ENCODE measurements at places on chromosomes 5 and 9. TPM values are rescaled to one million over a fixed set of nuclear protein-coding genes. Genes with fewer than 3 reads are reported as not detected.

GRCh38 chr5:74516211-74516636 lies 124.3 kb downstream of the ENC1 start:
- H3K36me3 ChIP-seq = no peaks in the 10 kb centered on the region
- peaks cover 29% of the 10 kb centered on the region for H3K4me1 ChIP-seq
- no peak overlapping the region for H3K27ac ChIP-seq
- no peaks in the 10 kb centered on the region for H3K27me3 ChIP-seq

The ATP6V1G1 gene
- total RNA-seq = 110 TPM

The AGXT2 gene
- not detected for total RNA-seq

- no peaks in the 10 kb centered on the region for H3K4me1 ChIP-seq
- H3K36me3 ChIP-seq = peaks cover 3% of the 10 kb centered on the region
- DNase-seq = no peak
- H3K4me3 ChIP-seq = no peak overlapping the region
Observed at GRCh38 chr5:141657404-141657803, 6.2 kb upstream of the FCHSD1 start.

- H3K27ac ChIP-seq = no peak overlapping the region
- no peak for DNase-seq
- H3K36me3 ChIP-seq = no peaks in the 10 kb centered on the region
- no peak overlapping the region for H3K4me3 ChIP-seq
- no peaks in the 10 kb centered on the region for H3K4me1 ChIP-seq
Observed at GRCh38 chr5:159527546-159528254, 197.4 kb upstream of the IL12B start.

All from type B pancreatic cell (in vitro differentiated cells).